ENCODE measurements at places on chromosomes 16 and 17. TPM values are rescaled to one million over a fixed set of nuclear protein-coding genes. Genes with fewer than 3 reads are reported as not detected.
A peak's percentile ranks its signal among the peaks of the same experiment; 100 is the strongest.

Gene CD79B
- not detected for total RNA-seq

Gene RUSF1
- total RNA-seq: 52.2 TPM

Gene CCDC154
- under 0.01 TPM for total RNA-seq

Gene DLG4
- 10.6 TPM for total RNA-seq

Gene CLEC19A
- not detected for total RNA-seq

Gene NOXO1
- 0.43 TPM for total RNA-seq

DNA sequence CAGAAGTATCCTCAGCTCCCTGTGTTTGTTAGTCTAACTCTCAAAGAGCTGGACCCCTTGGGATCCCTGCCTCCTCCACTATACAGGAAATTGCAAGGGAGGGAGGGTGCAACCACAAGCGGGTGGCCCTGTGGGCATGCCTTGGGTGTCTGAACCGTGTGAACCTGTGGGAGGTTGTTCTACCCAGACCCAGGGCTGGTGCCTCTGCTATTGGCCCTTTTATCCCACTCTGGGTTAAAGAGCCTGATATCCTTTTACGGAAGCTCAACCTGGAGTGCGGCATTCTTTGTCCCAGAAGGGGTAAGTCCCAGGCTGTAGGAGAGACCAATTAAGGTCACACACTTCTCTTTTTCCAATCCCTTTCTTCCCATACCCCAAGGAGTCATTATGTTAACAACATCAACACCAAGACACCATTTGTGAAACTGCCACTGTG lies 53.4 kb downstream of the ARSG start:
- DNase-seq: no peak

DNA sequence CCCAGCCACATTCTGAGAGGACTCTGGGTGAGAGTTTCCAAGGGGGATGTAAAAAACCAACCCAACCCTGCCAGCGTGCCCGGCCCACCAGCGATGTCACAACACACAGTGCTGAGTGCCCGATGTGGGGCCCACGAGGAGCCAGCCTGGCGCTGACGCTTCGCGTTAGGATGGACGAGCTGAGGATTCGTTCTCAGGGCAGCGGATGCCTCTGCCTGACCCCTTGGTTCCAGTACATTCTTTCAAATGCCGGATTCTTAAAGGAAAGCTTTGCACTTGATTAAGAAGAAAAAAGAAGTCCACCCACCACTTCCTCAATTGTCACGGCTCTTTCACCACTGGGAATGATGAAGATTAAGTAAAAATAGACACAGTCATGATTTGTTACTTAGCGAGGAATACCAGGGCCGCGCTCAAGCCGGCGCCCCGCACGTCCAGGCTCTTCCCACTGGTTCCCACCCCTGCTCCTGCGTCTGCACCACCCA lies 79.4 kb downstream of the IRF8 start:
- no peak for DNase-seq

DNA sequence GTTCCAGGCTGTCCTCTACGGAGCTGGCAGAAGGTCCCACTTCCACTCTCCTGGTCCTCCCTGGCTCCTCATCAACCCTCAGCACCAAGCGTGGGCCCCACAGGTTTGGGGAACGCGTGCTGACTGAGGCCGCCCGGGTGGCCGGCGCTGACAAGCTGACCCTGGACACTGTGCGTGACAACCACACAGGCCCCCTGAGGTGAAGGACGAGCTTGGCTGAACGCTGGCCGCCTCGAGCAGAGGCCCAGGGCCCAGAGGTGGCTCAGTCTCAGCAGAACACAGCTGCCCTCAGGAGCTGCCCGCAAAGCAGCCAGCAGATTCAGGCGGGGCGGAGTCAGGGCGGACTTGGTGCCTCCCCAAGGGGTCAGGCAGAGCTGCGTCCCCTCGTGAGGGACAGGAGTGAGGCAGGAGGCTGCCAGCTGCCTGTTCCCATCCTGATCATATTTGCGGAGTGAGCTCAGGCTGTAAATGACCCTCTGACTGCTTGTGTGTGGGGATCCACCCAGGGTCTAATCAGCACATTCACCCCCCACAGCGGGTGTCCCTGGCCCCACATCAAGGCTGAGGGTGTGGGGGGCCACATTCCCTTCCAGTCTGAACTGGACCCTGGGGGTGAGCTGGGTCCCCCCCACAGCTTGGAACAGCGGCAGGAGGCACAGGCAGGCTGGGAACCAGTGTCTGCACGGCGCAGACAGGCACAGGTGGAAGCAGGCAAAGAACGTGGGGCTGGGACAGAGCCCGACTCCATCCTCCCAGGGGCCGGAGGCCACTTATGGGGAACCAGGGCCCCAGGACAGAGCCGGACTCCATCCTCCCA lies 105.1 kb upstream of the METRNL start:
- no peak for DNase-seq

DNA sequence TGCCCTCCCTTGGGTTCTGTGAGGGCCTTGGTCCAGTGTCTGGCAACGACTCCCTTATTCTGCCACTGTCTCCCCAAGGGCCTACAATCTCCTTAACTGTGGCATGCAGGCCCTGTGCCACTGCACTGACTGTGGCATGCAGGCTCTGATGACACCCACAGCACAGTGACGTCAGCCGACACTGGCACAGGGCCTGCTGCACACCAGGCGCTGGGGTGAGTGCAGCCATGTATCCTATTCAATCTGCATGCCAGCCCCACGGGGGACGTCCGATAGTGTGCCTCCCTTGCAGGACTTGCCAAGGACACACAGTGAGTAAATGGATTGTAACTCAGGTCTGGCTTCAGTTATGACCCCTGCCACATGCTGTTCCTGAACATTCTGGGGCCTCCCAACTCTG lies 39.8 kb upstream of the RASD1 start:
- DNase-seq: no peak

GRCh38 chr16:46974352-46974751 lies 878 bp upstream of the DNAJA2 start:
- DNase-seq: peak; percentile 14

DNA sequence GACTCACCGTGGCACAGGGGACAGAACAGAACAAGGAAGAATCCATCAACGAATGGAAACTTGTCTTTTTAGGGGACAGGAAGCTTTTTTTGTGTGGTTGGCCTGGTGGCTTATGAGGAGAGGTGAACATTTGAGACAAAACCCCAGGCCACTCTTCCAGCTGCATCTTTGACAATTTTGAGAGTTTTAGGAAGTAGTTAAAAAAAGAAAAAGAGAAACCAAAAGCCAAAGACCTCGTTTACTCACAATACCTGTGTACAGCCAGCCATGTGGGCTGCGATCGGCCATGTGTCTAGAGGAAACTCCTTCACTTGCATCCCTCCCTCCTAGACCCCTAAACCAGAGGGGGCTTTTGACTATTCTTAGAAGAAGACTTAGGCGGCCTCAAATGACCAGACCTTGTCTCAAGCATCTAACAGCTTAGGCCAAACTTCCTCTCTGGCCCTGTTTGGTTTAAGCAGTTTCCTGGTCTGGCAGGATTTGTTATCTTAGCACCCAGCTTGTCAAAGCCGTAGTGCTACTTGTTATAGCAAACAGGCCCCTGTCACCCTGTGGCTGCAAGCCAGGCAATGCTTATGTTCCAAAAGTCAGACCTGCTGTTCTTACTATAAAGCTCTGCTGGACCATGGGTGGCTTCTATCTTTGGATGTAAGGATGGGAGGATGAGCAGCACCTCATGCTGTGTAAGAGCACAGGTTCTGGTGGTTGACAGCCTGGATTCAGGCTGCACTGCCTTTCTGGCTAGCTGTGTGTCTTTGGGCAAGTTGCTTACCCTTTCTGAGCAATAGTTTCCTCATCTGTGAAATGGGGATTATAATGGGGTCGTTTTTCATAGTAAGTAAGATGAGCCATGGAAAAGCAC lies 17.7 kb downstream of the KSR1 start:
- peak; percentile 53 for DNase-seq

DNA sequence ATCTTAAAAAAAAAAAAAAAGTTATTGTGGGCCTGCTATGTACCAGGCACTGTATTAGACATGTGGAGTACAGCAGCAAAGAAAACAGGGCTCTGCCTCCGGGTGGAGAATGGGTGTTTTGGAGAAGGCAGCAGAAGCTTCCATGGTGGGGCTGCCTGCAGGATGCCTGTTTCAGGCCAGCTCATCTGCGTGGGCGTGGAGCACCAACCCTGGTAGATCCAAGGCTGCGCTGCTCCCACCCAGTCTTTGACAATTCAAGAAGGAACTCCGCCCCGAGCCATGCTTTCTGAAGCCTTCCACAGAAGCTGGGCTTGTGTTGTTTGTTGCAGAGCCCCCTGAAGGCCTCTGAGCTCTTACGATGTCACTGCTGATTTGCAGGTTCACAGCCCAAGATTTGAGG lies 23.2 kb upstream of the CACNG1 start:
- no peak for DNase-seq

DNA sequence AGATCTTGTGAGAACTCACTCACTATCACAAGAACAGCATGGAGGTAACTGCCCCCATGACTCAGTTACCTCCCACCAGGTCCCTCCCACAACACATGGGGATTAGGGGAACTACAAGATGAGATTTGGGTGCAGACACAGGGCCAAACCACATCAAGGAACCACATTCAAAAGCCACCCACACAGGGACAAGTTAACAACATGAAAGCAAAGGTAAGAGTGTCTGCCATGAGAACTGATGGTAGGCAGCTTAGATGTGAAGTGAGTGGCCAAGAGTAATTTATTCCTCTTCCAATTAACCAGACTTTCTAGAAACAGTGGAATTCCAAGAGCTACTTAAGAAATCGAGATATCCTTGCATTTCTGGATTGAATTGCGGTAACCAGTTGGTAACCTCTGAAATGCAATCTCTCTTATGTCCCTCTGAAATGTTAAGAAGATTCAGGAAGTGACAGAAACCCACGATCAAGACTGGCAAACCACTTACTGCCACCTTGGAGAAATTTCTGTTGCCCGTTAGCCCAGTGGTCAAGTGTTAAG lies 167.4 kb upstream of the CACNG5 start:
- no peak for DNase-seq

- peak; percentile 80 for DNase-seq
Measured at GRCh38 chr17:37848690-37849616, 75.3 kb upstream of the TBC1D3K start.

DNA sequence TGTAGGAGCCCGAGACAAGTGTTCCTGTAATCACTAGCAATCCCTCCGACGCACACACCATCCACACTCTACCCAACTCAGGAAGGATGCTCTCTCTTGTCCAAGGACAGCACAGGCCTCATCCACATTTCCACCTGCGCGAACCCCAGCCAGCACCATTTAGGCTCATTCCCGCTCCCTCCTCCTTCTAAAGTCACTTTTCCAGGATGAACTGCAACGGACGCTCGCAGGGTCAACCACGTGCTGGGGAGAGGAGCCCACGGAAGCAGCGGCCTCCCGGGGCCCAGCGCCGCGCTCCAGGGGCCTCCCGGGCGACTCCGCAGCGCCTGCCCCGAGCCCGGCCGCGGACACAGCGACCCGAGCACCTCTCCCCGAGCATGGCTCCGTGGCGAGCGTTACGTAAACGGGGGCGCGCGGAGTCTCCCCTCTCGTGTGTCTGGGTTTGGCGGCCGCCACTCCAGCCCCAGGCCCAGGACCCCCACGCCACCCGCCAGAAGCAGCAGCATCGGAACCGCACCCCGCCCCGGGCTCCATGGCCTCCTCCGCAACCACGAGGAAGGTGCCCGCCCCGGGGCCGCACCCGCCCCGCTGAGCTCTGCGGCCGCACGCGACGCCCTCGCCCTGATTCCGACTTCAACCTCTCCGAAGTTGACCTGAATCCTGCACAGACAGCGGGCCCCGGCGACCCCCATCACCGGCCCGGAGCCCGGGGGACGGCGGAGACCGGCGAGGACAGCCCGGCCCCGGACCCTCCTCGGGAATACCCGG lies 668 bp downstream of the USP36 start:
- peak; percentile 88 for DNase-seq

DNA sequence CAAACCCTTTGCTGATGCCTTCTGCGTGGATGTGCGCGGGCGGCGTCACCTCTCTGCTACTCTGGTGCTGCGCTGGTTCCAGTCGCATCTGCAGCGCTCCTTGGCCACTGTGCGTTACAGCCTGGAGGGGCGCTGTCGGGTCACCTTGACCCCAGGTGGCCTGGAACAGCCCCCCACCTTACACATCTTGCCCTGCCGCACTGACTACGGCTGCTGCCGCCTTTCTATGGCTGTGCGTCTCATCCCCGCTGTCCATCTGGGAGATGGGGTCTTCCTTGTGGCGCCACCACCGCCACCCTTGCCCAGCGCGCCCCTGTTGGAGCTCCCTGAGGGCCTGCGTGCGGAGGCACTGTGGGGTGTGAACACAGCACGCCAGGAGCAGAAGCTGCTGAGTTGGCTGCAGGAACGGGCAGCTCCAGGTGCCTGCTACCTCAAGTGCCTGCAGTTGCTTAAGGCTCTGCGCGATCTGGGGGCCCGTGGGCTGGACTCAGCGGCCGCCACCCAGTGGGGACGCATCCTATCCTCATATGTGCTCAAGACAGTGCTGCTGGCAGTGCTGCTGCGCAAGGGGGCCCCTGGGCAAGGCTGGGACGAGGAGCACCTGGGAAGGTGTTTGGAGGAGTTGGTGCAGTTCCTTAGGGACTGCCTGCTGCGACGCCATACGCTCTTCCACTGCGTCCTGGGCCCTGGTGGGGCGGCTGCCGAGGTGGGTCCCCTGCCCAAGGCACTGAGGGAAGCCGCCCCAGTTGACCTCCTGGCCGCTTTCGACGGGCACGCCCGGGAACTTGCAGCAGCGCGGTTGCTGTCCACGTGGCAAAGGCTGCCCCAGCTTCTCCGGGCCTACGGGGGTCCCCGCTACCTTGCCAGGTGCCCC lies 1.6 kb downstream of the ITPRIPL2 start:
- DNase-seq: no peak

- DNase-seq: no peak
Measured at GRCh38 chr16:15906439-15906838, 18.0 kb upstream of the CEP20 start.

- DNase-seq: no peak
Measured at GRCh38 chr17:33127706-33128105, 136.1 kb downstream of the SPACA3 start.

DNA sequence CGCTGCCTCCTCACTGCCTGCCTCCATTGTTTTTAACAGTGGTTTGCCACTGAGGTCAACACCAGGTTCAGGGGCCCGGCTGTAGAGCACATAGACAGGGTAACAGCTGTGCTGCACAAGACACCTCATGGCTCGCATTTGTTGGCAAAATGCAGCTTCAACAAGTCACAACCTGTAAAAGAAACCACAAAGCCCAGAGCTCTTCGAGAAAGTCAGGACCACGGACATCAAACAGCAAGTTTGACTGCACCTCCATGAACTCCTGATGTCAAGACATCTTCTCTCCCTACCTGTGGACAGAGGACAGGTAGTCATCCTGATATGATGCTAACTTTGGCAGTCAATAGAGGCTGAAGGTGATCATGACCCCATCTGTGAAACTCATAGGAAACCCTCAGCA lies 142.4 kb upstream of the SOX9 start:
- DNase-seq: no peak

DNA sequence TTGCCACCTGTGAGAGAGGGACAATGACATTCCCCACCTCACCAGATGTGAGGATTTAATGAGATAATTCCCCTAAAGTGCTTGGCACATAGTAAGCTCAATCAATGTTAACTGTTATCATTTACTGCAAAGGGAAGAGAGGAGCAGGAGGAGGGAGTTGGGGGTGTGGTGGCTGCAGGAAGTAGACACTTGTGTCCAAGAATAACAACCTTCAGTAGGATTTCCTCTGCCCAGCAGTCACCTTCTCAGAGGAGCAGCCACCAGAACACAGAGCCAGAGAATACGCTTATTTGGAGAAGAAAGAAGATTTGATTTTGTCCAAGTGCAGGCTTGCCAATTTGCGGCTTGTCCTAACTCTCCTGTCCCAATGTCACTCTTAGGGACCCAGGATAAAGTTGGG lies 10.2 kb downstream of the CBX4 start:
- DNase-seq: no peak

Data from fibroblast of villous mesenchyme (primary cell).